ENCODE measurements at places on chromosomes 2 and 18. TPM values are rescaled to one million over a fixed set of nuclear protein-coding genes. Genes with fewer than 3 reads are reported as not detected.

Gene TTC39C
- total RNA-seq, result 27.6 TPM

Gene THSD7B
- 11.8 TPM for total RNA-seq

Gene TEKT4
- not detected for total RNA-seq

Gene IER3IP1
- 7.5 TPM for total RNA-seq

Gene ERBB4
- total RNA-seq, result 2.4 TPM

Gene BOLL
- total RNA-seq, result not detected
